Glutamatergic neuron (in vitro differentiated cells): ENCODE measurements at places on chromosomes 1 and 21. TPM values are rescaled to one million over a fixed set of nuclear protein-coding genes. Genes with fewer than 3 reads are reported as not detected.

The KRTAP19-3 gene
- total RNA-seq: not detected

GRCh38 chr21:41112740-41113692 lies 54.9 kb upstream of the BACE2 start:
- DNase-seq: no peak
- H3K4me1 ChIP-seq: no peaks in the 10 kb centered on the region
- H3K27ac ChIP-seq: no peak overlapping the region
- H3K27me3 ChIP-seq: peaks cover 2% of the 10 kb centered on the region

DNA sequence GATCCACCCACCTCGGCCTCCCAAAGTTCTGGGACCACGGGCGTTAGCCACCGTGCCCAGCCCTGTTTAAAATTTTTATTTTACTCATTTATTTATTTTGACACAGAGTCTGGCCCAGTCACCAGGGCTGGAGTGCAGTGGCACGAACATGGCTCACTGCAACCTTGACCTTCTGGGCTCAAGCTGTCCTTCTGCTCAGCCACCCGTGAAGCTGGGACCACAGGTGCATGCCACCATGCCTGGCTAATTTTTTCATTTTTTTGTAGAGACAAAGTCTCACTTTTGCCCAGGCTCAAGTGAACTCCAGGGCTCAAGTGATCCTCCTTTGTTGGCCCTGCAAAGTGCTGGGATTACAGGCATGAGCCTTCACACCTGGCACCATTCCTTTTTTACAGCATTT lies 27.5 kb upstream of the DNAJC6 start:
- peaks cover 41% of the 10 kb centered on the region for H3K4me1 ChIP-seq
- H3K27me3 ChIP-seq: no peaks in the 10 kb centered on the region
- no peak overlapping the region for H3K27ac ChIP-seq
- no peak for DNase-seq
- no peak overlapping the region for H3K4me3 ChIP-seq

The GJA8 gene
- not detected for total RNA-seq

- no peaks in the 10 kb centered on the region for H3K4me1 ChIP-seq
- no peak overlapping the region for H3K27ac ChIP-seq
- no peaks in the 10 kb centered on the region for H3K36me3 ChIP-seq
- DNase-seq: no peak
- H3K4me3 ChIP-seq: no peak overlapping the region
Measured at GRCh38 chr1:188240772-188241406, 1412.1 kb downstream of the PLA2G4A start.

DNA sequence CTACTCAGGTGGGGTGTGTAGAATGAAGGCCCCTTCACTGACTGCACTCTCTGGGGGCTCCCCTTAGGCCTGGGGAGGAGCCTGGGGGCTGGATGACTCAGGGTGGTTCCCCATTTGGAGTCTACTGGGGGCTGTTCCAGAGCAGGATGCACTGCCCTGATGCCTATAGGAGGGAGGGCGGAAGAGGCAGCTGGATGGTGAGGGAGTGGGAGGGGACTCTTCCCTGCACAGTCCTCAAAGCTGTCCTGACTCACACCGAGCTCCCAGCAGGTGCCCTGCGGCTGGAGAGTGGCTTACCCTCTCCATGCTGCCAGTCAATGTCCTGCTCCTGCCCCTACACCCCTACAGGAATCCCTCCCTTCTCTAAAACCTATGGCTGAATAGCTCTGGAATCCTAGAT lies 204.4 kb downstream of the TRABD2B start:
- no peak overlapping the region for H3K4me3 ChIP-seq
- H3K27ac ChIP-seq: no peak overlapping the region
- H3K27me3 ChIP-seq: peaks cover 11% of the 10 kb centered on the region
- H3K4me1 ChIP-seq: peaks cover 8% of the 10 kb centered on the region
- no peaks in the 10 kb centered on the region for H3K36me3 ChIP-seq
- no peak for DNase-seq

DNA sequence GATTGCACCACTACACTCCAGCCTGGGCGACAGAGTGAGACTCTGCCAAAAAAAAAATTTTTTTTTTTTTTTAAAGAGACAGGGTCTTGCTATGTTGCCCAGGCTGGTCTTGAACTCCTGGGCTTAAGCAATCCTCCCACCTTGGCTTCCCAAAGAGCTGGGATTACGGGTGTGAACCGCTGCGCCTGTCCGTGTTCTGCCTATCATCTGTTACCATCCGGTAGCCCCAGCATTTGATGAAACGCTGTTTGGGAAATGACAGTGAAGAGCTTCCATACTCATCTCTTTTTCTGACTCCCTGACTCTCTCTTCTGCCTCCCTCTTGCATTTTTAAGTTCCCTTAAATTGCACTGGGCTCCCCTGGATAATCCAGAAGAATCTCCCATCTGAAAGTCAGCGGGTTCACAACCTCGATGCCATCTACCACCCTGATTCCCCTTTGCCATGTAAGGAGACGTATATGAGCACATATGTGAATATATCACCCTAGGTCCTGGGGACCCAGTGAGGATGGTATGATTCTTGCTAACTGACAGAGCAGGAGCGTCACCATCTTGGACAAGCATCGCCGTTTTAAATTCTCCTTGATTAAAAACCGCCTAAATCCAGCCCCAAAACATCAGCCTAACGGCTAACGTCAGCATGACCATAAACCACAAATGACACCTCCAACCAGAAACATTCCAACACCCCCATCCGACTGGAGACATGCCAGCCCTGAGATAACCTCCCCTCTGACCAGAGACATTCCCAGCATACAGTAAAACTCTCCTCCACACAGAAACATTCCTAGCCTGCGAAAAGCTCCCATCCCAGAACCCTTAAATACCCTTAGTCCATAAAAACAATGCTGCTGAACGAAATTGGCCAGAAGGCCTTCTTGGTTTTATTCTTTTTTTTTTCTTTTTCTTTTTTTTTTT lies 12.4 kb downstream of the TNFRSF8 start:
- H3K27me3 ChIP-seq: peaks cover 5% of the 10 kb centered on the region
- peaks cover 12% of the 10 kb centered on the region for H3K36me3 ChIP-seq
- no peak for DNase-seq

- H3K36me3 ChIP-seq: peaks cover 11% of the 10 kb centered on the region
- no peak overlapping the region for H3K27ac ChIP-seq
- DNase-seq: no peak
- no peaks in the 10 kb centered on the region for H3K27me3 ChIP-seq
- H3K4me3 ChIP-seq: no peak overlapping the region
Measured at GRCh38 chr21:38823737-38824123, 18.0 kb downstream of the ETS2 start.

DNA sequence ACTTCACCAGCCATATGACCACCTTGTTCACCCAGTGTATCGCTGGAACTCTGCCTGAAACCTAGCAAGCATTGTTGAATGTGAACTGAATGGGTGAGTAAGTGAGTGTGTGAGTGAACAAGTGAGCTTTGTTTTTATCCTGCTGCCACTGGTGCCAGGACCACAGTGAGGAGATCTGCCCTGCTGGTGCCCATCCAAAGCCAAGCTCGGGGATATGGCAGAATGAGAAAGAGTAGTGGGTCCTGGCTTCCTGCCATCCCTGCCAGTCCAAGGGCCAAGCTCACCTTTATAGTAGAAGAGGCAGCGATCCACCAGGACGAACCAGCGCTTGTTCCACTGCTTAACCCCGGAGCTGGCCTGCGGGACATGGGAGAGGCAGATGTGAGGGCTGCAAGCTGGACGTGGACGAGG lies 53.4 kb upstream of the GOLT1A start:
- H3K4me3 ChIP-seq: peak overlapping the region; percentile 30
- H3K36me3 ChIP-seq: peaks cover 7% of the 10 kb centered on the region
- no peak for DNase-seq

- H3K27me3 ChIP-seq: peaks cover 9% of the 10 kb centered on the region
- H3K4me3 ChIP-seq: no peak overlapping the region
- no peak for DNase-seq
- H3K4me1 ChIP-seq: no peaks in the 10 kb centered on the region
Measured at GRCh38 chr1:181347495-181348390, 135.6 kb upstream of the CACNA1E start.

DNA sequence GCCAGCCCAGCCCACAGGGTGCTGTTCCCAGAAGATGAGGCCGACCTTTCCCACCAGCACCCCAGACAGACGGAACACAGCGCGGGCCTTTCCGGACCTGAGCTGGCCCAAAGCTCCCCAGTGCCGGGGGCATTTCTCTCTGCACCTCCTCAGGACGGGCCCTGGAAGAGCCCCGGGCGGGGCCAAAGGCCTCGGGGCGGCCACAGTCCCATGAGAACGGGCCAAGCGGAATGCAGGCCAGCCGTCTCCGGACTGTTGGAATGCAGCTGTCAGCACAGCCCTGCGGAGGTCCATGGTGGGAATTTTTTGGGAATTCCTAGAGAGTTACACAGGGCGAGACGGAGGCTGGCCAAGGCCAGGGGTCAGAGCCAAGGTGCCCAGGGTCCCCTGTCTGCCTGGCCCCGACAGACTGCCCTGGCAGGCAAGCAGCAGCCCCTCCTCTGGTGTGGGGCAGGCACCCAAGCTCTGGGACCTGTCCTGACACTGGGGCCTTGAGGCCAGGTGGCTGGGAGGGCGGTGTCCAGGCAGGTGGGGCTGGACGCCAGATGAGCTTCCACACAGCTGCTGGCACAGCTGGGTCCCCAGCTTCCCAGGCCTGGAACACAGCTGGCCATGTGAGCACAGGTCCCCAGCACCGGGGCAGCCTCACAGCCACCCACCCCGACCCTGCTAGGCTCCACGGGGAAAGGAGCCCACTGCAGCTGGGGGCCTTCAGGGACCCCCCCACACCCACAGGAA lies 63.0 kb downstream of the MEGF6 start:
- H3K36me3 ChIP-seq: no peaks in the 10 kb centered on the region
- H3K4me3 ChIP-seq: no peak overlapping the region
- no peak overlapping the region for H3K27ac ChIP-seq
- no peak for DNase-seq

DNA sequence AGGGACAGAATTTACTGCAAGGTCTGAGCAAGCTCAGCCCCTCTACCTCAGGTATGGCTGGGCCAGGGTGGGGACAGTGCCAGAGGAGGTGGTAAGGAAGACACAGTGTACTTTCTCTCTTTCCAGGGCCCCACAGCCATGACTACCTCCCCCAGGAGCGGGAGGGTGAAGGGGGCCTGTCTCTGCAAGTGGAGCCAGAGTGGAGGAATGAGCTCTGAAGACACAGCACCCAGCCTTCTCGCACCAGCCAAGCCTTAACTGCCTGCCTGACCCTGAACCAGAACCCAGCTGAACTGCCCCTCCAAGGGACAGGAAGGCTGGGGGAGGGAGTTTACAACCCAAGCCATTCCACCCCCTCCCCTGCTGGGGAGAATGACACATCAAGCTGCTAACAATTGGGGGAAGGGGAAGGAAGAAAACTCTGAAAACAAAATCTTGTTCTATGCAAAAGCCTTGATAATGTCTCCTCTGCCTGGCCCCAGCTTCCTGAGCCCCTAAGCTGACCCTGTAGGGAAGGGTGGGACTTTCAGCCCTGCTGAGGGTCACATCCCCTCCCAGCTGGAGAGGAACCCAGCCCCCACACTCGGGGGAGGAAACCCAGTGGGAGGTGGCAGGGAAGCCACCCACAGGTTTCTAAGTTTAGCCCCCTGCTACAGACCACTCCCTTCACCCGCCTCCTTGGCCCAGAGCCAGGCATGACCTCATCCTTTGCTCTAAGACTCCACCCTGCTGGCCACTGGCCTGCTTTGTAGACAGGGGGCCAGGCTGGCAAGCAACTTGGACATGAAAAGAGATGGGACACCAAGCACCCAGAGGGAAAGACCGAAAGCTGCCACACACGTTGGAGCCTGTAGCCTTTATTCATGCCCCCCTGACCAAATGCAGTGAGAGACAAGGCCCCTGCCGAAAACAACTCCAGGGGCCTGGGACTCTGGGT lies 6.4 kb downstream of the RHOC start:
- peak overlapping the region; percentile 89 for H3K27ac ChIP-seq
- peaks cover 10% of the 10 kb centered on the region for H3K27me3 ChIP-seq
- peaks cover 26% of the 10 kb centered on the region for H3K4me1 ChIP-seq
- peak overlapping the region; percentile 71 for H3K4me3 ChIP-seq

DNA sequence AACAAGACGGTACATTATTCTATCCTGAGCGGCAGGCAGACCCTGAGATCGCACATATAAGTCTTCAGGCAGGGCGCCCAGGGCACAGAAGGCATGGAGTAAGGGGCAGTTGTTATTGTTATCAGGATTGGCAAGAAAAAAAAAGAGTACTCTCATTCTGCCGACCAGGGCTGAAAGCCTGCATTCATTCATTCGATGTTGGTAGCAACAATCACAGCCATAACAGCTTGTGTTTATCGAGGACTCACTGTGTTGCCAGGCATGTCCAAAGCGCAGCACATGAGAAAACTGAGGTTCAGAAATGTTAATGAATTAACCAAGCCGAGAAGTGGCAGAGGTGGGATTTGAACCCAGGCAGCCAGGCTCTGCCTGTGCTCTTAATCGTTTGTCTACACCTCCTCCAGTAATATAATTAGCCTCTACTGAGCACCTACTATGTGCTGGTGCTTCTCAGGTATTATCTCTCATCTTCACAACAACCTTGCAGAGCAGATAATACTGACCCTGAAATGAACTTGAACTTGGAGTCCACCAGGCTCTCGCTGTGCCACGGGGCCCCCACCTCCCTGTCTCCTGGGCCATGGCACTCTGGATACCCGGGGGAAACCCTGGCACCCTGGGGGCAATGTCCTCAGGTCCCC lies 56.2 kb downstream of the TAS1R2 start:
- no peaks in the 10 kb centered on the region for H3K4me1 ChIP-seq
- no peak overlapping the region for H3K27ac ChIP-seq
- DNase-seq: no peak
- no peaks in the 10 kb centered on the region for H3K36me3 ChIP-seq

GRCh38 chr1:3909615-3910014 lies 9.5 kb upstream of the C1orf174 start:
- DNase-seq: no peak
- H3K4me1 ChIP-seq: peaks cover 6% of the 10 kb centered on the region
- H3K27ac ChIP-seq: no peak overlapping the region
- H3K27me3 ChIP-seq: peaks cover 3% of the 10 kb centered on the region
- H3K4me3 ChIP-seq: no peak overlapping the region

DNA sequence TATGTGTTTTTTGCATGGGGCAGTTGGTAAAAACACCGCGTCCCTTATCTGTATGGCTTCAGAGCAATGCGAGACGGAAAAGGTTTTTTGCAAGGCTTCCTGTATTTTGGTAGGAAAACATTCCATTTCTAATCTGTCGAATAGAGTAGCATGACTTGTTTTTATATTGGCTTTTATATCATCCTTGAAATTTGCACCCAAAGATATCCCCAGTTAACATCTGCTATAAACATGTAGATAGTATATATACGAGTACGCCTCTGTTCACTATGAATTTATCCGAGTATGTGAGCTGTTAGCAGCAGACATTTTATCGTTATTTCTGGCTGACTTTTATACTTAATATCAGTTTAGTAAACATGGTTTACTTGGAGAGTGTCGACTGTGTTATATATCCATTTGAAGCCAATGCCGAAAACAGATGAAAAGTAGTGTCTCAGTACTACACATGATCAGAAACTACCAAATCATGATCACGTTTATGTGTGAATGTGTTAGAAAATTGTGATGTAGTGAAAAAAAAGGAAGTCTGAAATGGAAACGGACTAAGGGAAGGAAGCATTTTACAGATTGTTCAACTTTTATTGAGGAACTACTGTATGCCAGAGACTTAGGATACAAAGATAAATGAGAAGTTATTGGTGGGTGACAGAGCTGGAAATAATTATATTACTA lies 1.0 kb downstream of the LEPR start:
- no peak overlapping the region for H3K4me3 ChIP-seq
- H3K27me3 ChIP-seq: peaks cover 3% of the 10 kb centered on the region
- peaks cover 7% of the 10 kb centered on the region for H3K4me1 ChIP-seq
- no peak overlapping the region for H3K27ac ChIP-seq

The PLA2G2C gene
- total RNA-seq: not detected
